ENCODE measurements at places on chromosomes 2 and 18.

DNA sequence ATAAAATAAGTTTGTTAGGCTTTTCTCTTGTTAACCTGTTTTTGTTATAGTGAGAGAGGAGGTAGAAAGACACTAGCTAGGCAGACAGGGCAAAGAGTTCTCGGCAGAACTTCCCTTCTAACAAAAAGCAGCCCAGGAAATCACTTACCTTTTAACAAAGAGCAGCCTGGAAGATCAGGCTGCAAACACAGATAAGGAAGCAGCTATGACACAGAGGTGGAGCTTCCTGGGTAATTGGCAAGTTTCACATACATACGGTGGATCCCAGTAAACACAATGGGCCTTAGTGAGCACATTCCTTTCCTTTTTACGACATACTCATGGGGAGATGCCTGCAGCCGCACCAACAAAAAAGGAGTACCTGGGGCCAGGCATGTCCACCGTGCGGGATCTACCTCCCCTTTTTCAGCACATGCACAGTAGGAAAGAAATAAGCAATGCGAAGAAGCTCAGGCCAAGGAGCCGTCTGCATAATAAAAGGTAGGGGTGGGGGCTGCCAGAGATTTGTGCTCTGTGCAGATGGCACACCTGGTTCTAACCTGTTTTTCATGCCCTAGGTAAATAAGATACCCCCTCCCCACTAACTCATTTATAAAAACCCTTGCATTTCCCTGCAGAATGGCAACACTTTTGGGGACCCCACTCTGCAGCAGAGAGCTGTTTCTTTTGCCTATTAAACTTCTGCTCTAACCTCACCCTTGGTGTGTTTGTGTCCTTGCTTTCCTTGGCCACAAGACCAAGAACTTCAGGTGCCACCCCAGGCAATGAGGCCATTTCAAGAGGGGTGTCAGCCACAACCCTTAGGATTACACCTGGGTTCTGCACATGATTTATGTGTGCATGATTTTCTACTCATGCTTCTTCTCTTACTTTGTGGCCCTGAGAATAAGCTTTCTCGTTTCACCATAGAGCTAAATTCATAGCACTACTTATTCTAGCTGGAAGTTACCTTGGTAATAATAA lies 26.5 kb downstream of the MDH1 start:
- DNase-seq = no peak

- DNase-seq = no peak
Observed at GRCh38 chr2:213281156-213281555, 3.1 kb upstream of the SPAG16 start.

GRCh38 chr2:59250307-59250677 lies 1009.2 kb upstream of the FANCL start:
- DNase-seq = no peak

GRCh38 chr2:135585586-135585985 lies 54.3 kb downstream of the R3HDM1 start:
- no peak for DNase-seq

DNA sequence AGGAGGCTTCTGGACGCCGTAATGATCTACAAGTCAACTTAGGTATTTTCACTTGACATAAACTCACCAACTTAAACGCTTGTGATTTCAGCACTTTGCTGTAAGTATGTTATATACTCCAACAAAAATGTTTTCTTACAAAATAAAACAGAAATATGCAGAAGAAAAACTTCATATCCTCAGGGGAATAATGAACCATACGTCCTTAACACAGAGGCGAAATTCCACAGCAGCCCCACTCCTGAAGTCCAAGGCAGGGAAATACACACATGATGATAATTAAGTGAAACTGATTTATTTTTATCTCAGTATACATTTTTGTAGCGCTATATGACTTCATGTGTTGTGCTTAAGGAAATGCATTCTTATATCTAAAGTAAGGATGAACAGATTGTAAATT lies 335.4 kb upstream of the VWC2L start:
- DNase-seq = no peak

DNA sequence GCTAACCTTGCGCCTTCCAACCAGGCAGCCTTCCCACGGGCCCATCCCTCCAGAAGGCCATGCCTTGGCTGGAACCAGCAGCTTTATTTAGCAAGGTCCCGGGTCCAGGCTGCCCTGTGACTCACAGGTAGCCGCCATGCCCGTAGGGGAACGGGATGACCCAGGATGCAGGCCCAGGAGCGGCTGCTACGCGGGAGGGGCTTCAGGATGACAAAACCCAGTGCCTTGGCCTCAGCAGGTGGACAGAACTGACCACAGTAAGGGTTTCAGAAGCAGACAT lies 63.3 kb downstream of the RTP5 start:
- DNase-seq = no peak
